ENCODE measurements at places on chromosomes 5 and 9.

- DNase-seq, result no peak
Observed at GRCh38 chr5:142758062-142758795, 11.9 kb upstream of the ARHGAP26 start.

DNA sequence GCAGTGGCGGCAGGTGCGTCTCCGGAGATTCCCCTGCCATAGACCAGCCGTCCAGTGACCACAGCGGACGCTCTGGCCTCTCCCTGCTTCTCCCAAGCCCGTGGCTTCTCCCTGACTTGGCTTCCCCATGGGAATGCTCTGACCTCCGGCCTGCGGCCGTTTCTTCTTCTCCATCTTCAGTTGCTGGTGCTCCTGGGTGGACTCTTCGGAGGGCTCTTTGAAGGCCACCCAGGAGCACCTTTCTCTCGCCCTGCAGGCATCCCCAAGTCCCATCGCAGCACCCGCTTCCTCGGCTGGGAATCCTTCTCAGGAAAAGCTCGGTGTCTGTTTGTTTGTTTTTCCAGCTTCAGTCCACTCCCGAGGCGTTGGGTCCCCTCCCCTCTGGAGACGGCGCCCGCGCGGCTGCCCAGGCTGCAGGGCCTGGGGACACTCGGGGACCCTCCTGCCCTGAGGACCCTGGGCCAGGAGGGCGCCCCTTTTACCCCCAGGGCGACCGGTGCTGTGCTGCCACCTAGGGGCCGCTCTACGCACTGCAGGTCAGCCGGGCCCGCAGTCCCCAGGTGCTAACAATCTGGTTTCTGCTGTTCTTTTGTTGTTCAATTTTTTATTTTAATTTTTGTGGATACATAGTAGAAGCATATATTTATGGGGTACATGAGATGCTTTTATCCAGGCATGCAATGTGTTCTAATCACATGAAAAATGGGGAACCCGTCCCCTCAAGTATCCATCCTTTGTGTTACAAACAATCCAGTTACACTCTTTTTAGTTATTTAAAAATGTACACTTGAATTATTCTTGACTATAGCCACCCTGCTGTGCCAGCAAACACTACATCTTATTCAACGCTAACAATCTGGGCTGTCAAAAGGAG, 197.9 kb upstream of the ADAMTS16 start:
- no peak for DNase-seq

- DNase-seq, result no peak
Observed at GRCh38 chr9:95508242-95508967, 8.4 kb downstream of the PTCH1 start.

DNA sequence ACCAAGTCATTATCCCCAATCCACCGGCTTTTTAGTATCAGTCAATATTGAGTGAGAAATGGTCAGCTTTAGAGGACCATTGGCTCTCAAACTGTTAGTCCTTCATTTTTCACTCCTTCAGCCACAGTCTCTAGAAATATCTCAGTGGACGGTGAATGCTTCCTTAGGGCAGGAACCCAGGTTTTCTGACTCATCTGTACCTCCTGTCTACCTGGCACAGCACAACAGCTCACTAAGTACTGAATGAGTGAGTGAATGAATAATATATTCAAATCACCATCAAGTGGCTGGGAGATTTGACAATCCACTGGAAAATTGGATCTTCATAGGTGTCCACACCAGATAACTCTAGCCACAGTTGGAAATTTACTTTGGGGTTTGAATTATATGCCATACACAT, 609.5 kb upstream of the CLINT1 start:
- no peak for DNase-seq

DNA sequence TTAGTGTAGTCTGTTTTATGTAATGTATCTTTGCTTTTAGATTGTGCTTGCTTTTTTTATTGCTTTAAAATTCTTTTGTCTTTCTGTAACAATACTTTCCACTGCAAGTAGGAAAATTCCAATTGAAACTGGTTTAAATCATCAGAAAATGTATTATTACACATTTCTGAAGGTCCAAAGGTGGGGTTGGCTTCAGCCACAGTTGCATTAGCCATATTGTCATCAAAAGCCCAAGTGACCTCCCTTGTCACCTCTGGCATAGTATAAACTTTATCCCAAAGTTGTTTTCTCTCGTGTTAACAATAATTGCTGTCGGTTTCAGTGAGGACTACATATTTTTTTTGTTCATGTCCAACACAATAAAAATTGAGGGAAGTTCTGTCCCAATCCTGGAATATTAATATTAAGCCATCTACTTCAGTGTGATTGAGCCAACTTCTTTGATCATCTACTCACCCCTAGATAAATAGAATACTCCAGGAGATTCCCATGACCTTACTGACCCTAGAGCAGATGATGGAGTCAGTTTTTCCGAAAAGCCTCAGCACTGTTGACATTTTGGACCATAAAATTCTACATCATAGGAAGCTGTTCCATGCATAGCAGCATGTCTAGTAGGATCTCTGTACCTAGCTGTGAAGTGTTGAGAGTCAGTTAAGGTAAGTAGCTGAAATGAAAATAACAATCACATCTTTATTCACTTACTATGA, 52.4 kb upstream of the MACIR start:
- DNase-seq, result no peak
